Smooth muscle cell of the pulmonary artery (primary cell): ENCODE measurements at places on chromosomes 2 and 18. TPM values are rescaled to one million over a fixed set of nuclear protein-coding genes. Genes with fewer than 3 reads are reported as not detected.

HAAO gene
- 0.85 TPM in 1 of 2 replicates, not detected in the other for total RNA-seq

NOSTRIN gene
- total RNA-seq: 0.13 TPM in 1 of 2 replicates, not detected in the other

ST6GAL2 gene
- 0.03 and 0.07 TPM in 2 replicates for total RNA-seq

MBP gene
- 3.8 and 12.7 TPM in 2 replicates for total RNA-seq
